NCI-H1092 (cell line): ENCODE measurements at places on chromosomes 2 and 18.

- DNase-seq, result no peak
Observed at GRCh38 chr2:206993964-206994363, 54.6 kb downstream of the CPO start.

DNA sequence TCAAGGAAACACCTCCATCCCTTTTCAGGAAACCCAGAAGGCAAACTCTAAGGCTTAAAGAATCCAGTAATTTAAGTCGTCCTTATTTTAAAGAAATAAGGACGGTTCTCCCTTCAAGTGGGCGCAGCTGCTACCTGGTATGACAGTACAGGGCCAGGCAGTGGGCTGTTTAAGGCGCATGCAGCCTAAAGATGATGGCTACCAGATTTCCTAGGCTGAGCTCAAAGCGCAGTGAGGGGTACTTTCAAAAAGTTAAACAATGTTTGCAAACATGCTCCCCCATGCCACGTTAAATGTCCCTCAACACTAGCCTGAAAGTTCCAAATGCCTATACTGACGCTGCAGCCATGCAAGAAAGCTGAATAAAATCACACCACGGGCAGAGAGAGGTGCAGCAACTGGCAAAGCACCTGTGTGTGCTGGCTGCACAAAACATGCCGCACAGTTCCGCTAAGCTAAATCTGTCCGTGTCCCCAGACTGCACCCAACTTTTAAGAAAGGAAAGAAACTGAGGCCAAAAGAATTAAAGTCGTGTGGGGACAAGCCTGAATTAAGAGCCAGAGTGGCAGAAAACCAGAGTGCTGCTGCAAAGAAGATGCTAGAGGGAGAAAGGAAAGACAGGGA lies 583 bp downstream of the HIBCH start:
- no peak for DNase-seq

DNA sequence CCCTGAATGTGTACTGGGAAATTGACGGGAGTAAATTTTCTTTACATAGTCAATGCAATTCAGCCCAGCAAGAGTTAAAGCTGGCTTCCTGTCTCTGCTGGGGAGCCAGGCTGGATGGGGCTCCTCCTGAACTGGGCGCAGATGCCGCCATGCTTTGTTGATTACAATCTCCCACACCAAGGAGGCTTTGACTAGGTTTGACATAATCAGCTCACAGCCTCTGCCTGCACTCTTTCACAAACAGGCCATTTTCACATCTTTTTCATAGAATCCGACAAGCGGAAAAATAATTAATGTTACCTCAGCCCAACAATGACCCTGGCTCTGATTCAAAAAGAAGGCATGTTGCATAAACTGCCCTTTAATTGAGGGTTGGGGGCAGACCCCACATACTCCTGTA lies 54.3 kb downstream of the FOXI3 start:
- no peak for DNase-seq

DNA sequence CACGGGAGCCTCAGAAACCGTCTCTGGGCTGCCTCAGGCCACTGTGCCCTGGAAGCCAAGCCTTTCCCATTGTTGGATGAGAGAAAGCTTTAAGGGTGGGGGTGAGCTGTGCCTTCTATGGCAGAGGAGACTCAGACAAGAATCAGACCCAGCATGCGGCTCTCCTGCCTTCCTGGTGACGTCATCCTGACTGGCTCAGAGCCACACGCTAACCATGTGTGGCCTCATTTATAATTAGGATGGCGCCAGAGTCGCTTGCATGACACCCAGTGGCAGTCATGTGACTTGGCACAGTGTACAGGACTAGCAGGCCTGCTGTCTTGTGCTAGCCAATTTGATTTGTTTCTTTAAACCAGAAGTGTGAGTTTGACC lies 99.1 kb downstream of the SH3BP4 start:
- peak; percentile 62 for DNase-seq

DNA sequence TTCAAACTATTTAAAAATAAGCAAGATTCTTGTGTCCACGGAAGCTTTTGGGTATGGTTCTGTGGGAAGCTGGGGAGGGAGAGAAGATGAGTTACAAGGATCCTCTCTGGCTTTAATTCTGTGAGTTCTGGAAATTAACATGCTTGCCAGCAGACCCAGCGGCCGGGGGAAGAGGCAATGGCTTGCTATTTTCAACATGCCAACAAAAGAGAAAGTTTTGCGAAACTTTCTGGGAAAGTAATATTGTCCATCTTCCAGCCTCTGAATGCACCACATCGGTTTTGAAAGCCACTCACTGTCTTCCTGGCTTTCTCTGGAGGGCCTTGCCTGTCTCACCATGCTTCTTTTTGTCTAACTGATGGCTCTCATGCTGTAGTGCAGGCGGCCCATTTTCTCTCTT lies 85.7 kb downstream of the EN1 start:
- no peak for DNase-seq

DNA sequence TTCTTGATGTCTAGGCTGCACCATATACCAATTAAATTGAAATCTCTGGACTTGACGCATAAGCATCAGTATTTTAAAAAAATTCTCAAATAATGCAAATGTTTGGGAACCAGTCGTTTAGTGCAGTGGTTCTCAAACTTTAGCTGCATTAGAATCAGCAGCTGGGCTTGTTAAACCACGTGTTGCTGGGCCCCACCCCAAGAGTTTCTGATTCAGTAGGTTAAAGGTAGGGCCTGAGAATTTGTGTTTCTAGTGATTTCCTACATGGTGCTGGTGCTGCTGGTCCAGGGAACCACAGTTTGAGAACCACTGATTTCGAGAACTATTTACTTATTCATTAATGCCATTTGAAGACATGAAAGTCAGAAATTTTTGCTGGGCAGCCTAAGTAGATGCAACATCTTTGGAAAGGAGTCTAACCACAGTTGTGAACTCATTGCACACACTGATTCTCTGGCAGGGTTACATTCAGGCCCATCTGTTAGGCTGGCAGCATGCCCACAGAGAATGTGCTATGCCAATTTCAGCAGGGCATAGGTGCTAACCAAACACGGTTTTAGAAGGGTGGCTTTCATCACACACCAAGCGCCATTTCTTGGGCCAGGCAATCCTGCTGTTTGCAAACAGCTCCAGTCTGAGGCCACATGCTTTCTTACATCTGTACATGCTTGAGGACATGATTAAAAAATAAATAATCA lies 26.4 kb upstream of the ATP5MC3 start:
- peak; percentile 84 for DNase-seq

- no peak for DNase-seq
Observed at GRCh38 chr2:2926009-2926857, 451.4 kb downstream of the EIPR1 start.

- DNase-seq, result no peak
Observed at GRCh38 chr2:236503100-236503499, 66.5 kb upstream of the ACKR3 start.

- no peak for DNase-seq
Observed at GRCh38 chr2:235538144-235538639, 44.3 kb downstream of the AGAP1 start.

GRCh38 chr18:55501579-55501978 lies 86.4 kb downstream of the TCF4 start:
- no peak for DNase-seq

- no peak for DNase-seq
Observed at GRCh38 chr2:162509288-162509968, 165.5 kb downstream of the GCA start.

DNA sequence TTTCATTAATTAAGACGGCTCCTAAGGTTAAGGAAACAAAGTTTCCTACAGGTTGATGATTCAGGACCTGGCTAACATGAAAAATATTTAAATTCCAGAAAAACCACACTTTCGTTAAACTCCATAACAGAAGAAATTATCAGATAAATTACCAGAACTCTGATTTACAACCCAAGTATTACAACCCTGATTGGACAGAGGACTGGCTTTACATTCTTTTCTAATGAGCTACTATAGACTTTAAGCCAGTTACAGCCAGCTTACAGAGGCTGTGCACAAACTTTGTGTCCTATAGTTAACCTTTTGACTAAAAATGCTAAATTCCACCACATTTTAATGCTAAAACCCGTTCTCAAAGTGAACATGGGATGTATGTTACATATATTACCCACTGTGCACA lies 458.6 kb downstream of the KCNJ3 start:
- DNase-seq, result no peak

GRCh38 chr2:25490217-25490616 lies 148.5 kb upstream of the DNMT3A start:
- DNase-seq, result no peak

DNA sequence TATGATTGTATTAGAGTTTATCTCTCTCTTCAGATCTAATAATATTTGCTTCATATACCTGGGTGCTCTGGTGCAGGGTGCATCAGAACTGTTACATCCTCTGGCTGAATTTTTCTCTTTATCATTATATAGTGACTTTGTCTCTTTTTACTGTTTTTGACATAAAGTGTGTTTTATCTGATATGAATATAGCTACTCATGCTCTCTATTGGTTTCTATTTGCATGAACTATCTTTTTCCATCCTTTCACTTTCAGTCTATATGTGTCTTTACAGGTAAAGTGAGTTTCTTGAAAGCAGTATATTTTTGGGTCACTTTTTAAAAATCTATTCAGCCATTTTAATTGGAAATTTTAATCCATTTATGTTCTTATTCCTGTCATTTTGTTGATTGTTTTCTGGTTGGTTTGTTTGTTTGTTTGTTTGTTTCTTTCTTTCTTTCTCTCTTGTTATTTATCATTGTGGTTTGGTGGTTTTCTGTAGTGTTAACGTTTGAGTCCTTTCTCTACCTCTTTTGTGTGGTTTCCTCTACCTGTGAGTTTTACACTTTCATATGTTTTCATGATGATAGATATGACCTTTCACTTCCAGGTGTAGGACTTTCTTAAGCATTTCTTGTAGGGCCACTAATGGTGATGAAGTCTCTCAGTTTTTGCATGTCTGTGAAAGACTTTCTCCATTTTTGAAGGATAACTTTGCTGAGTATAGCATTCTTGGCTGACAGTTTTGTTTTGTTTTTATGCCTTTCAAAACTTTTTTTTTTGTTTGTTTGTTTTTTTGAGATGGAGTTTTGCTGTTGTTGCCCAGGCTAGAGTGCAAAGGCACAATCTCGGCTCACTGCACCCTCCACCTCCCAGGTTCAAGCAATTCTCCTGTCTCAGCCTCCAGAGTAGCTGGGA lies 54.9 kb downstream of the CCNT2 start:
- DNase-seq, result no peak

DNA sequence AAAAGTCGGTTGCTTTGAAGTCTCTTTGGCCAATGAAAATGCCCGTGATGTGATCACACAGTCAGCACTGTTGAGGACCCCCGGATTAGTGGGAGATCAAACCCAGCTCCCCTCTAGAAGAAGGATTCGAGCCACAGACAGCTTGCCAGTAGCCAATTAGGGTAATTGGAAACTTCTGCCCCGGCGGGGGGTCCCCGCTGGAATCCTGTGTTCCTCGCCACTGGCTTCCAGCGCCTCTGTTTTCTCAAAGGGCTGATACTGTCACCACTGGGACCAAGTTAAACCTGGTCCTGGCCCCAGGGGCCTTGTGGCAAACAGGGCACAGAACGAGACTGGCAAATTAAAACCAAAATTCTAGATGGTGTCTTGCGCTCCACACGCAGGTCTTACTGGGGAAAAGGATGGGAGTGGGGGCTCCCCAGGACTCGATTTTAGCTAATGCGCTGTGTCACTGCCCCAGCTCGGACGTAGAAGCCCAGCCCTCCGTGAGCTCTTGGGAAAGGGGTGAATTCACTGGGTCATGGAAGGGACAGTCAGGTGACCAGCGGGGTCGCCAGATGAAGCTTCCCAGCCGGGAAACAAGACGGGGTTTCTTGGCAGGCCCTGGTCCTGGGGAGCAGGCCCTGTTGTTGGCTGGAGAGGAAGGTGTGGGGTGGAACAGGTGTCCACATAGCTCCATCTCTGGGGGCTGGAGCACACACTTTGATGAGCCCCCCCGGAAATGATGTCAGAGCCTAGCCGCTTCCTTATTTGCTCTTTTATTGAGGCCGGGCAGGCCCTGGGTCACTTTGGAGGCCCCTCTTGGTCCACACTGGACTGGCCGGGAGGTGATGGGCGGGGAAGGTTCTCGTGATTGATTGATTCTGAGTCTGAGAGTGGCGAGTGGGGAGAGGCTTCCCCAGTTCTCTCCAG lies 90.2 kb downstream of the SMAD7 start:
- DNase-seq, result peak; percentile 63

DNA sequence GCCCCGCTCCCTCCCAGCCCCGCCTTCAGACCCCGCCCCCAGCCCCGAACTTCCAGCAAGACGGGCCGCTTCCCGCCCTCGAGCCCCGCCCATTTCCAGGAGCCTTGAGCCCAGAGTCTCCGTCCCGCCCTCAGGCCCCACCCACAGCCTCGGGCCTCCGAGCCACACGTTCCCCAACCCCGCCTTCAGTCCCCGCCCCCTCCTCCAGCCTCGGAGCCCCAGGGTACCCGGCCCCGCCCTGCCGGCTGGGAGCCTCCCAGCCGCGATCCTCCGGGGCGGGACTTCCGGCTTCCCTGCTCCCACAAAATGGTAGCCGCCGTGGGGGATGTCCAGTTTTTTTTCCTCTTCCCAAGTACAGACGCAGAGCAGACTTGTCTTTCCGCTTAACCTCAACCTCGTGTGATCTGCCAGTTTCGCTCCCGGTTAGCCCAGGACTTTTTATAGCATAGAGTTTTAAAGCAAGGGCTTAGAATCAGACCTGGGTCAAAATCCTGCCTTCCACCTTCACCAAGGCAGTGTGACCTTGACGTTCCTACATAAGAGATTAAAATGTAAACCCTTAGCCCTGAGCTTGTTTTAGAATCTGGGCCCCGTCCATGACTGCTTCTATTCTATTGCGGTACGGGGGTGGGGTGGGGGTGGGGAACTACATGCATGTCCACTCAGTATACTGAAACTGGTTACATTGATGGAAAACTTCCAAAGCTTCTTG lies 435 bp upstream of the GPR155 start:
- DNase-seq, result peak; percentile 95

DNA sequence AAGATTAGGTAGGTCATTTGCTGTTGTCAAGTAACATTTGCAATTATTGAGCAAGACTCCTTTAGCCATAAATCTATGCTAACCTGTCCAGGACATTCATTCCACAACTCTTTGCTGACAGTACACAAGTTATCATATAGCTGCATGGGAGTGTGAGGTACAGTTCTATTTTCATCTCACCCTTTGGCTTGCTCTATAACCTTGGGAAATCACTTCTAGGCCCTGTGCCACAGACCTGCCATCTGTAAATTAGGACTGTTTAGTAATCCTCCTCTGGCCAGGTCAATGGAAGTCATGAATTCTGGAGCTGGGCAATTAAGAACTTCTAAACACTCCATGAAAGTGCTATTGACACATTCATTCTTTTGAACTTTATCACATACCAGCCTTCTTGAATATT lies 34.6 kb upstream of the PAIP2B start:
- DNase-seq, result no peak

GRCh38 chr2:39142904-39143605 lies 22.2 kb upstream of the SOS1 start:
- DNase-seq, result no peak

GRCh38 chr18:42675810-42676209 lies 439.7 kb downstream of the RIT2 start:
- DNase-seq, result peak; percentile 86

- no peak for DNase-seq
Observed at GRCh38 chr18:8260319-8260718, 348.9 kb upstream of the RAB12 start.

DNA sequence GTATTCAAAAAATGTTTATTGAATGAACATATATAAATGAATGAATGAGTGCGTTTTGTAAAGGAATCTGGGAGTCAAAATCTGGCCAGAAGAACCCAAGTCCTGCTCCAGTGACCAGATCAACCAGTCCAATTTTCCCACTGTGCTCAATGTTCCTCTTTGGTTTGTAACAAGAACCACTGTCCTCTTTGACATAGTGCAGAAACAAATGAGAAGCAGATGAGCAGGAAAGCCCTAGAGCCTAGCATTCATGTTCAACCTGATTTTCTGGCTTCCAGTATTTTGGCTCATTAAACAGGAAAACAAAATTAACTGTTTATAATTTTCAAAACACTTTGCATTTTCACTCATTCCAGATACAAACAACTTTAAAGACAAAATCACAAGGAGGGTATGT lies 23.2 kb downstream of the FAM124B start:
- DNase-seq, result no peak
